Iris pigment epithelial cell (primary cell): ENCODE measurements at places on chromosomes 5 and 9.
A peak's percentile ranks its signal among the peaks of the same experiment; 100 is the strongest.

DNA sequence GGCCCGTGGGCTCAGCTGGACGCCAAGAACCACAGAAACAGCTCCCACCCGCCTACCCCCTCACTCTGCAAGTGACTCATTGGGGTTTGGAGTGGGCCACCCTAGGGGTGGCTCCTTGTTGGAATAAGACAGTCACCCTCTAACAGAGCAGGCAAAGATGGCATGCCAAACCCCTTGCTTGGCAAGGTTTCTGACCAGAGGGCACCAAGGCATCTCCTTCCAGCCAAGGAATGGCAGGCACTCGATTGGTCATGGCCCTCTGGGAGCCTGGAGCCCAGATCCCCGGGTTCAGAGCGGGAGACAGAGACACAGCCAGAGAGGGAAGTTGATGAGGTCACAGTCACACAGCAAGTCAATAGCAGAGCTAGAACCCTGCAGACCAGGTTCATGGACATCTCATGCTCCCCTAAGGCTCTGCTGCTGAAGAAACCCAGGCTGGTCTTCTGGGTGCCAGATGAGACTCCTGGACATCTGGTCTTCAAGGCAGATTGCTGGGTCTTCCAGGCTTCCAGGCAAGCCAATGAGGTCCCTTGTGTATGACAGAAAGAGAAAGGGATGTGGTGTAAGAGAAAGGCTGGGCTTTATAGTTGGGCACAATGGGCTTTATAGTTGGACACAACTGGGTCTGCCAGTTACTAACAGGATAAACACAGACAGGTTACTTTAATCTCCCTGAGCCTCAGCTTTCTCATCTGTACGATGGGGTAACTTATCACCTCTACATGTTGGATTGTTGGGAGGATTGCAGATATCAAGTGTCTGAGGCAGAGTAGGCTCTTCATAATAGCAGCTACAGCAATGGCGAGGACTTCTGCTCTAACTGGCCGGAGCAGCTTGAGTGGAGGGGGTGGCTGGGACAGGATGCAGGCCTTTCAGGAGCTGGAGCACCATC is 23.3 kb upstream of the KIF12 start:
- DNase-seq = no peak

DNA sequence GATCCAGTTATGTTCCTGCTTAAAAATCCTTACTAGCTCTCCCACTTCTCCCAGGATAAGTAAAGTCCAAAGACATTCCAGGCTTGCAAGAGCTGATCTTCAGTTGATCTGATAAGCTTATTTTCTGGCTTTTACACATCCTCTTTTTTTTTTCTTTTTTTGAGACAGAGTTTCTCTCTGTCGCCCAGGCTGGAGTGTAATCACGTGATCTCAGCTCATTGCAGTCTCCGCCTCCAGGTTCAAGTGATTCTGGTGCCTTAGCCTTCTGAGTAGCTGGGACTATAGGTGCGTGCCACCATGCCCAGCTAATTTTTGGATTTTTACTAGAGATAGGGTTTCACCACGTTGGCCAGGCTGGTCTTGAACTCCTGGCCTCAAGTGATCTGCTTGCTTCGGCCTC is 37.3 kb upstream of the PTPN3 start:
- no peak for DNase-seq

GRCh38 chr5:159874263-159874662 is 42.0 kb upstream of the ADRA1B start:
- peak; percentile 59 for DNase-seq

- no peak for DNase-seq
These were observed 71.9 kb downstream of the AMBP start for GRCh38 chr9:114006155-114006550.

- no peak for DNase-seq
These were observed 1.6 kb upstream of the ARAP3 start for GRCh38 chr5:141683596-141684141.

DNA sequence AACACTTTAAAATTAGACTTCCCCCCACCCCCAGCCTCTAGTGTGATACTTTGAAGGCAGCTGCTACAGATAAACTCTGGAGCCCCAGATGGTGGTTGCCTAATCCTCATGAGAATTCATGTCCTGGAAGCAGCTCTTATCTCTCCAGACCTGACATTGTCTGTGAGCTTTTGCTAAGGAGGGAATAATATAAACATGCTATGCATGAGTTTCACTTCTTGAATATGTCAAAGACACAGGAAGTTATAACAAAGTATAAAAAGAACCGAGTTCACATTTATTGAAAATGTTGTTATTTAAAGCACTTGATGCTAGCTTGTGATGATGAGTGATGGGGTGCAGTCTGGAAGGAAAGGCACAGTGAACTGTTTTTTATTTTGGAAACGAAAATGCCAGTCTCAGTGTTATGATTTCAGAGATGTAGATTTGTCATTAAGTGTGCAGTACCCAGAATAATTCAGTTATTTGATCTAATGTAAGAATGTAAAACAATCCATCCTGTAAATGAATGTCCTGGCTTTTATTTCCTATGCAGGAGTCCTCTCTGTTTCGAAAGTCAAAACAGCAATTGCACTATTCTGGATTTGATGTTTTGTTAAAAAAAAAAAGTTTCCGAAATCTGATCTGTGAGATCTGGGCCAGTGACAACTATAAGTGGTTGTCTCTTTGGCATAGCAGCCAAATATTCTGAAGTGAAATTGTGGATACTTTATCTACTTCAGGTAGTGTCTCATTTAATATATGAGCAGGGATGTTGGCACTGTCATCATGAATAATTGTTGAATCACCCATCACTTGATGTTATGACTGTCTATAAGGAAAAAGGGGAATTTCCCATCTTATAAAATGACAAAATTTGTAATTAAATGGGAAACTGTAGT is 77.0 kb downstream of the ZCCHC7 start:
- DNase-seq = peak; percentile 71
